HCT116 (cell line): ENCODE measurements at places on chromosomes 2 and 18. TPM values are rescaled to one million over a fixed set of nuclear protein-coding genes. Genes with fewer than 3 reads are reported as not detected.

The CNDP1 gene
- not detected for total RNA-seq

The STPG4 gene
- total RNA-seq, result 10.6 TPM

The ZNF892 gene
- 0.27 TPM for total RNA-seq

DNA sequence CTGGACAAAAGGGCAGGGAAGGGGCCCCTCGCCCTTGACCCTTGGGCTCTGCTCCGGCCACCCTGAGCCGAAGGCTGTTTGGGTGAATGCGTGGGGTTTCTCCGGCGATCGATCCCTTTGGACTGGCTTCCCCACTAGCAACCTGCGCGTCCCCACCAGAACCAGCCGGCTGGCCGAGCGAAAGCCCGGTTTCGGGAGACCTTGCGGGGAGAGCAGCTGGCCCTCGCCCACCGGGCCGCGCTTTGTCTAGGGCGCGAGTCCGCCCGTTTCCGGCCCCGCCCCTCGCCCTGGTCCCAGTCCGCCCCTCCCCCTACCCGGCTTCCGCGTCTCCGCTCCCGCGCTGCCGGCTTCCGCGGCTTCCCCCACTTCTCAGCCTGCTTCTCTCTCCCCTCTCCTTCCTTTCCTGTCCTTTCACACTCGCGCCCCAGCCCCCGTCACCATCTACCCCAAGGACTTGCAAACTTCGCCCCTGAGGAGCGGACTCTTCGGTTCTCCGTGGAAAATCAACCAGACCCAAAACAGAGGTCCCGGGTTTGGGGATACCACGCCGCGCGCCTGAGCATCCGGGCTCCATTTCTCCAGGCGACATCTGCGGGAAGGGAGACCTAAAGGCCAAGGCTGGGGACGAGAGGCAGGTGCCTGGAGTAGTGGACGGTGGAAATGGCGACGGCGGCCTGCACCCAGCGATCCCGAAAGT is 48.0 kb upstream of the ATP6V1B1 start:
- no peak for DNase-seq

DNA sequence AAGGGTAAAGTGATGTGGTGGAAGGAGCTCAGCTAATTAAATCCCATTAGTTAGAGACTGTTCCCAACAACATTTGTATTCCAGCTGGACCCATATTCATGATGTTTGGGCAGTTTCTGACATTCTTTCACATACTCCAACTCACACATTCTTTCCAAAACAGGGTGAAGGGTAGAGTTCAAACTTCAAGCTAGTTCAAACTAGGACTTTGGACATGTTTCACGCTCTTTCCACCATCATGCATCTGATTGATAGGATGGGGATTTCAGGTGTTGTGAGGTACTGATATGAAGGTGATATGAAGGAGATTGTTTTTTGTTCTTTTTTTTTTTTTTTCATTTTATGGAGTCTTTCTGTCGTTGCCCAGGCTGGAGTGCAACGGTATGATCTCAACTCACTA is 197.1 kb upstream of the LHCGR start:
- no peak for DNase-seq

DNA sequence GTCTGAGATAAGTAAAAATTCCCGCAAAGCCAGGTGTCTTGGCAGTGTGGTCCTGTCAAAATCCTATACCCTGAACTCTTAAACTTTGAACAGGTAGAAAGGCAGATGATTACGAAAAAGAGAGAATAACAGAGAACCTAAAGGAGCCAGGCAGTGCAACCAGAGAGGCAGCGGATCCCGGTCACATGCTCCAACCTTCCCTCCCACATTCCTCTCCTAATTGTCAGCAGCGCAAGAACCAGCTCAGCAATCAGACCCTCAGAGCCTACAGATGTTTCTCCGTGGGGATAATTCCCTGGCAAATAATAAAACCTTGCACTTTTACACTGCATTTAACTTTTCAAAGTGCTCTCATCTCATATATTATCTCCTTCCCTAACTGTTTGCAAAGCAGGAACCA is 124.8 kb downstream of the EPHA4 start:
- no peak for DNase-seq

GRCh38 chr2:28433935-28434599 is 41.4 kb downstream of the FOSL2 start:
- no peak for DNase-seq

DNA sequence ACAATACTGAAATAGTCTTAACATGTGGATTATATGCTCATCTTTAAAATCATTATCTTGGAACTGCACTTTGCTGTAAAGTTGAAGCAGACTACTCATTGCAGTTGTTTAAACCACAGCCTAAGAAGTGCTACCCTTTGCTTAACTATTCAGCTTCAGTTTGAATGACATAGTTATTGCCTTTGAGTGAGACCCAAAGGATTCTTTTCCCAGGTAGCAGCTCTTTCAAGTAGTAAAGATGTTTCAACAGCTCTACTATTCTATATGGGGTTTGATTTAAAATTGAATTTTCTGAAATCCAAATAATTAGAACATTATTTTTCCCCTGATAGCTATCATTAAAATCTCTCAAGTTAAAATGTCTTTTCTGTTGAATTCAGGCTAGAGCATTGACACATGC is 1.1 kb downstream of the SCG2 start:
- DNase-seq, result no peak

- DNase-seq, result no peak
Observed at GRCh38 chr2:227597036-227597435, 1.7 kb upstream of the SCYGR2 start.

GRCh38 chr18:51054764-51055163 is 24.8 kb downstream of the SMAD4 start:
- DNase-seq, result no peak
